ENCODE measurements at places on chromosomes 2 and 18.

GRCh38 chr18:70636991-70637390 is 348.1 kb downstream of the SOCS6 start:
- DNase-seq = no peak

- no peak for DNase-seq
Measured at GRCh38 chr2:56715683-56716082, 531.9 kb downstream of the CCDC85A start.

- DNase-seq = no peak
Measured at GRCh38 chr18:59063300-59063906, 76.3 kb upstream of the SEC11C start.

DNA sequence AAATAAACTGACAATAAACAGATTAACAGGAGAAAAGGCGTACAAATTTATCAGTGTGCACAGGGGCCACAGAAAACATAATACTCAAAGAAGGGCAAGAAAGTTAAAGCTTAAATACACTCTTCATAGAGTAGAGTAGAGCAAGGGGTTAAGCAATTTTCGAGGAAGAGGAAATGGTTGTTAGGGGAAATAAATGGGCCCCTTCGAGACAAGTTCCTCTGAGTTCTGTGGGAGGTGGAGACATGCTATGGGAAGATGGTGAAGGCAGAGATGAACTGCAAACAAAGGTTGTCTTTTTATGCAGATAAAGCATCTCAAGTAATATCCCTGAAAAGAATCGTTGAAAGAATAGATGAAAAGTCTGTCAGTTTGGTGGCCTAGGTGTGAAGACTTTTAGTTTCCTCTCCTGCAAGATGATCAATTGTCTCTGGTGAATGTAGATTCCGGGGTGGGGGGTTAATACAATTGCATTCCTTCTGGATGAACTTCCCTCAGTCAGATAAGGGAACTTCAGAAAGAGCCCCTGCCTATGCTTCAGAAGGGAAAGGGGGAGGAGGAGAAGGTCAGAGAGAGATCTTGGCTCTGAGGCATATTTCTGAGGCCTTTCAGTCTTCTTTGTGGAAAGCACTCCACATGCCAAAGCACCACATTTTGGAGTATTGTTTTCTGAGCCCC is 127.0 kb downstream of the METTL4 start:
- DNase-seq = no peak

DNA sequence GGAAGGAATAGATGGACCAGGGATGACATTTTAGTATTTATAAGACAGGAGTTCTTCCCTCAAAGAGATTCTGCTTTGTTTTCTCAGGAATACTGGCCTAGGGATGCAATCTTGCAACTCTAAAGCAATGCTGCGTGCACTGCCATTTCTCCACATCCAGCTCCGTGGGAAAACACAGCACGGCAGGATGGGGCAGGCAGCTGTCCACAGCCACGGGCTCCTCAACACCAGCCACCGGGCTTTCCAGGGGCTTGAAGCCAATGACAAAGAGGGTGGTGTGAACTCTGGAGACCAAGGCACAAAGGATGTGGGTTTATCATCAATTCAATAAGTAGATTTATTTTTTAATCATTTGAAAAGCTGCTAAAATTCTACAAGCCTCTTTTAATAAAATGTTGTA is 49.3 kb downstream of the CABYR start:
- DNase-seq = no peak

- DNase-seq = peak; percentile 1
Measured at GRCh38 chr2:59034837-59035236, 793.7 kb upstream of the FANCL start.

GRCh38 chr2:219857751-219858150 is 230.3 kb downstream of the SLC4A3 start:
- DNase-seq = no peak

DNA sequence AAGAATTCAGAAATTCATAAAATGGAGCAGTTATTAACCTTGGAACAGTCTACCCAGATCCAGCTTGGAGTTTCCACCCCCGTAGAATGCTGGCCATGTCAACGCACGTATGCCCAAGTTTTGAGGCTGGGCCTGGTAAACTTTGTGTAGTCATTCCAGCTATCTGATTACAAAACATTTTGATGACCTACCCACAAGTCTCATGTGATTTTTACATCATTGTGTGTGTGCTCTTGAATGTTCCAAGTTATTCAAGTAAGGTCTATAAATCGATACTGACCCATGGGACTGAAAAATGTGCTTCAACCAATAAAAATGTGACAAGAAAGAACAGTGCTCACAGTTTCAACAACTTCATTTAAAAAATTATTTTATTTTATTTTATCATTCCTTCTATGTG is 32.5 kb upstream of the ICOS start:
- DNase-seq = no peak

GRCh38 chr2:146246002-146246735 is 1598.7 kb upstream of the ACVR2A start:
- peak; percentile 73 for DNase-seq

GRCh38 chr2:128799284-128799552 is 480.6 kb upstream of the HS6ST1 start:
- no peak for DNase-seq

DNA sequence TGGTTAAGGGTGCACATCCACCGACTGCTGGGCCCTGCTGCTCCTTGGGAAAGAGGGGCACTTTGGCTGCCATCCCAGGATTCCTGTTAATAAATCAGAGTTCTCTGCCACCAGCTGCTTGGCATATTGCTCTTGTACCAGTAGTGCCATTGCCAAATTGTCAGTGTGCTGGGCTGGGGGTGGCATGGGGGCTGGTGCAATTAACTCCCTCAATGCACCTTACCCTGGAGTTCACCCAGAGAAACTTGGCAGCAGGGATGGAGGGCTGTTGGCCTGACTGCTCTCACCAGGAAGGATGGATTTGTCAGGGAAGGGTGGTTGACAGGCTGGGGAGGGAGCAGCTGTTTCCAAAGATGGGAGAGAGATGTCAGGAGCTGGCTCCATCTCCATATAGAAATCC is 94.6 kb upstream of the SKOR2 start:
- no peak for DNase-seq

DNA sequence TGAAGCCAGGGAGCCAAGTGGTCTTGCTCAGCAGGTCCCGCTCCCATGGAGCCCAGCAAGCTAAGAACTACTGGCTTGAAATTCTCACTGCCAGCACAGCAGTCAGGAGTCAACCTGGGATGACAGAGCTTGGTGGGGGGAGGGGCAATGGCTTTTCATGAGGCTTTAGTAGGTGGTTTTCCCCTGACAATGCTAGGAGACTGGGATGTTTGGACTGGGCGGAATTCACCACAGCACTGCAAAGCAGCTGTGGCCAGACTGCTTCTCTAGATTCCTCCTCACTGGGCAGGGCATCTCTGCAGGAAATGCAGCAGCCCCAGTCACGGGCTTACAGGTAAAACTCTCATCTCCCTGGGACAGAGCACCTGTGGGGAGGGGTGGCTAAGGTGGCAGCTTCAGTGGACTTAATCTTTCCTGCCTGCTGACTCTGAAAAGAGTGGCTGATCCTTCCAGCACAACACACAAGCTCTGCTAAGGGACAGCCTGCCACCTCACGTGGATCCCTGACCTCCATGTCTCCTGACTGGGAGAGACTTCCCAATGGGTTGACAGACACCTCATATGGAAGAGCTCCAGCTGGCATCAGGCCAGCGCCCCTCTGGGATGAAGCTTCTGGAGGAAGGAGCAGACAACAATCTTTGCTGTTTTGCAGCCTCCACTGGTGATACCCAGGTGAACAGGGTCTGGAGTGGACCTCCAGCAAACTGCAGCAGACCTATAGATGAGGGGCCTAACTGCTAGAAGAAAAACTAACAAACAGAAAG is 349.7 kb upstream of the ST6GAL2 start:
- DNase-seq = no peak

- DNase-seq = no peak
Measured at GRCh38 chr2:217597145-217597544, 405.6 kb downstream of the TNS1 start.

GRCh38 chr2:37711308-37711731 is 39.9 kb upstream of the CDC42EP3 start:
- peak; percentile 98 for DNase-seq

DNA sequence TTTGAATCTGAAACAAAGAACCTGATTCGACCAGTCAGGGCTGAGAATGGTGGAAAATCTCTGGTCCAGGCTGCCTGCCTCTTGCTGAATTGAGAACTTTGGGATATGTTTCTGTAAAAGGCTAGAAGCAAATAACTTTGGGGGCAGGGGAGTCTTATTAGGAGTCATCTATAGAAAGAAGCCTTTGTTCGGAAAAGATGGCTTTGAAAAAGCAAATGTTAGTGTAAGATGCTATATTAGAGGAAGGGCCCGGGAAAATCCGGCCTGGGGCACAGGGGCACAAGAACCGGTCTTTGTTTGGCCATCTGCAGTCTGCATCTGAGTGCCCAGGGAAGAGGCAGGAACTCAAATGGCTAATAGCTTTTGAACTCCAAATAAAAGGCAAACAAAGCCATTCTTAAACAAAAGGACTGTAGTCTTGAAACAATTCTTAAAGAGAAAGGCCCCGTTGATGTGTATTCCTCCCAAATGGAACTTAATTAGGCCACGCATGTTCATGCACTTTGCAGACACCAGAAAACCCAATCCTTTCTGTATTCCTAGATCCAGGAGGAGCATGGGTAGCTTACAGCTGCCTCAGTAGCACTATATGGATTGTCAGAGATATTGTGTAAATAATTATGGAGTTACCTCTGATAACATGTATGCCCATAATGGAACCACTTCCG is 180.0 kb upstream of the ARL4C start:
- no peak for DNase-seq

DNA sequence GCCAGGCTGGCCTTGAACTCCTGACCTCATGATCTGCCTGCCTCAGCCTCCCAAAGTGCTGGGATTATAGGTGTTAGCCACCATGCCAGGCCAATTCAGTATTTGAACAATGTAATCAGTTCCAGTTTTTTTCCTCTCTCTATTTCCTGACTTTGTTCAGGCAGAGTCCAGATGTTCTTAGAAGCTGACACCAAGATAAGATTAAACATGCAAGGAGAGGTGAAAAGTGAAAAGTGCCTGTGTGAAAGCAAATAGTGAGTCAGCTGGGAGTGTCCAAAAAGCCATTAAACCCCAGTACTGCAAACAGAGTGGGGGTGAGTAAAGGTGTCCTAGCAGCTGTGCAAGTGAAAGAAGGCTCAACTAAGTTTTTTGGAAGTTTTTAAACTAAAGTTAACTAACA is 231.5 kb downstream of the PTH2R start:
- no peak for DNase-seq

- DNase-seq = no peak
Measured at GRCh38 chr2:109726379-109727270, 67.5 kb upstream of the RGPD5 start.

DNA sequence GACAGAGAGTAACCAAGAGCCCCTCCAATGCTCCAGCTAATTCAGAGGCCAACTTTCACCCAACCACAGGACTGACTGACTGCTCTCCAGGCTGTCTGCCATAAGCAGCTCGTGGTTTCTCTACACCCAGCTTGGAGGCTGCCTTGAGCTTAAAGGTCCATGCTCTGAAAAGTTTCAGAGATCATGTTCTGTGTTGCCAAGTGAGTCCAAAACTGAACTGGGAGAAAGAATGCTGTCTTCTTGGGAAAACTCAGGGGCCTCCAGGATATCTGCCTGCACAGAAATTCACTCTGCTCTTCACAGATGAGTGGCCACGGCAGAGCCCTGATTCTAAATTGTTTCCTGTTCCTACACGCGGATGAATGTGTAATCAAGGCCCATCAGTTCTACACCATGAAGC is 51.1 kb downstream of the LPIN2 start:
- DNase-seq = no peak
